ENCODE measurements at places on chromosomes 7 and 10.

DNA sequence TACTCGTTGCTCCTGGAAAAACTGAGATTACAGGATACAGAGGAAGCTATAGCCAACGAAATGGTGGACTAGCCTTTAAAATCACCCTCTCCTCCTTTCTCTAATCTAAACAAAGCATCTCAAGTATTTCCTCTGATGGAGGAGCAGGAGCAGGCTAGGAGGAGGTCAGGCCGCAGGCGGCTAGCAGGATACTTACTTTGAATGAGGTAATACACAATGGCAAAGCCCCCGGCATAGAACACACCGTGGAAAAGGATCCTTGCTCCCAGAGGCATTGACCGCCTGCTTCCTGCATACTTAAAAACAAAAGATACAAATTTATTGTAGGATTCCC lies 64.4 kb downstream of the STK17A start:
- no peak for DNase-seq

- no peak for DNase-seq
Observed at GRCh38 chr7:40760293-40760964, 625.6 kb downstream of the SUGCT start.

DNA sequence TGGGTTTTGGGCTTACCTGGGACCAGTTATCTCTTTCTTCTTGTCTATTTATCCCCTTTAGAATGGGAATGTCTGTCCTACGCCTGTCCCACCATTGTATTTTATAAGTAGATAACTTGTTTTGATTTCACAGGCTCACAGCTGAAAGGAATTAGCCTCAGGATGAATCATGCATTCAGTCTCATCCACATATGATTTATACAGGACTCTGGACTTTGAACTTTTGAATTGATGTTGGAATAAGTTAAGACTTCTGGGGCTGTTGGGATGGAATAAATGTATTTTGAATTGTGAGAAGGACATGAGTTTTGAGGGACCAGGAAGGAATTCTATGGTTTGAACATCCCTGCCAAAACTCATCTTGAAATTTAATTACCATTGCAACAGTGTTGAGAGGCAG lies 112.6 kb downstream of the AMPH start:
- DNase-seq: no peak

DNA sequence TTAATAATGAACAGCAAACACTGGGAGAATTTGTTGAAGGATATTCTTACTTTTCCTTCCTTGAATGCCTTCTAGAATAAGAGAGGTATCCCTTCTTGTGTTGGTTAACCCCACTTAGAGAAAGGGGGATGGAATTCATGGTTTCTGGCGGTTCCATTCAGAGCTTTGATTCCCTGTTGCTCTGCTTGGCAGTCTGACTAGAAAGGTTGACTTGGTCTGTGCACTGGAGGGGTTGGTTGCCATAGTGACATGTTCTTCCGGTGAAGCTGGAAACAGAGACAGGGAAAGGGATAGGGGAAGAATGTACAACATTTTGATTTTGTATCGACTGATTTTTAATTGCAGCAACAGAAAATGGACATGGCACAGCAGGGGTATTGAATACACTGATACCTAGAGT lies 2.5 kb downstream of the TMEM178B start:
- no peak for DNase-seq

DNA sequence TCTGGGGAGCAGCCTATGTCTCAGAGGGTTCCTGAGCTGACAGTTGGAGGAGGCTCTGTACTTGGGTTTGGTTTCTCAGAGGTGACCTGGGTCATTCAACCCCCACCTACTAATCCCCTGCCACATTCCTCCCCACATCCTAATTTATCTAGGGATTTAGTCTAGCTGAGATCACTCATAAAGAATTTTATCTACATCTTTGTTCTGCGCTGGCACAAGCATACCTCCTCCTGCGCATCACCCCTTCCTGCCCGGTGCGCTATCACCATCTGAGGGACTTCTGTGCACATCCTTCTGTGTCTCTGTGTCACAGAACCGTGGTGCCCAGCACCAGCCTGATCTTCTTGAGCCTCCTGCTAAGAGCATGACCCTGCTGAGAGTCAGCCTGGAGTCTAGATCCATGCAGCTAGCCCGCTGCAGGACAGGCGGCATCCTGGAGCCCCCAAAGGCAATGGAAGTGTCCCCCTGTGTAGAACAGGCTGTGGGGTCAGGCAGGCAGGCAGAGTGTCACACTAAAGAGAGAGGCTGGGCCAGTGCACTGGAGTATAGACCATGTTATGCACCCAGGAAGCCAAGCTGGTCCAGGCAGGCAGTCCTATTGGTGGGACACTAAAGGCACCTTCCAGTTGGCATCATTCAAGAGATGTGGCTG lies 63.6 kb downstream of the ARHGAP22 start:
- no peak for DNase-seq

DNA sequence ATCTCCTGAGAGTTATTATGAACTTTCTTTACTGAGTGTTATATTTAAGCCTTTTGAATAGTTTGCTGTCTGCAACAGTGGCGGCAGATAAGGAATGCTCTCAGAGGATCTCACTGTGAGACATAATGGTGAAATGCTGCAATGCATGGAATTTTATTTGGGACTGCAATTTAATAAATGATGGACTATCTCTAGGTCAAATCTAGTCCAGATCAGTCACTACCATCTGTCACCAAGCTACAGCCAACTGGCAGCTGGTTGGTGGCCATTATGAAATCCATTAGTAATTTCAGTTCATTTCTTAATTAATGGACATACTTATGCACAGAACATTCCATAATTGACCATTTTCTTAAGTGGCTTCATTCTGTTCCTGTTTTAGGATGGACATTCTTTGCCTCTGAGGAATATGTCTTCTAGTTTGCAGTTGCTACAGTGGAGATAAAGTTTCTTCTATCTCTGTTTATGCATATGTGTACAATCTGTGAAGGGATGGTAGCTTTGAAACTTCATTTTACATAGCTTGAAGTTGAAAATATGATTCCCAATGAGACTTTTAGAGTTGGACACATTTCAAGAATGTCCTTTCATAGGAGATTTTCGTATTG lies 586.6 kb downstream of the SUGCT start:
- DNase-seq: no peak

GRCh38 chr7:108570146-108570755 lies 577 bp downstream of the DNAJB9 start:
- DNase-seq: peak; percentile 33

DNA sequence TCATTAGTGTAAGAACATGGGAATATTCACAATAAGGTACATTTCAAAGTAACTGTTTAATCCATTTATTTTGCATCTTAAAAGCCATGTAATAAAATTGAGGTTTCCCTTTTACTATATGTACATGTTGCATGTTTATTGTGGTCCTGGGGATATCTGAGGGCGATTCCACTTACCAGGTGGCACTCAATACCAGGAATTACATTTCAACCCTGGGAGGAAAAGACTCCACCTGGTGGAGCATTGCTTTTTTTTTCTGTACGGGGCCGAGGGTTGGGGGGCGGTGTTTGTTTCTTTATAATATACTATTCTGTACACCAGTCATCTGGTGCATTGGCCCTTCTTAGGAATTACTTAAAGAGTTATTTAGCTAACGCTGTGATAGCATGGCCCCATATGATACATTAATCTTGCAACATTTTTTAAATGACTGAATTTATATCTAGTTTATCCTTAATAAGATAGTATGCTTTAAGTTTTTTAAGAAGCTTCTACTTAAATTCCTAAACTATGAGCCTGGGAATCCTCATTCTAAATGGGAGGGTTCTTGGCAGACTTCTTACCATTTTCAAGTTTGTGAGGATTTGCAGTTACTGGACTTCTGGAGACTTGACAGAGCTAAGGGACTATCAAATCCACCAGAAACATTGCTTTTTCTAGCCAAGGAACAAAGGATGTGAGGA lies 7.2 kb upstream of the HGF start:
- DNase-seq: no peak

- no peak for DNase-seq
Observed at GRCh38 chr7:122588621-122589020, 110.3 kb downstream of the RNF133 start.

GRCh38 chr10:23523251-23523650 lies 84.4 kb downstream of the OTUD1 start:
- no peak for DNase-seq

DNA sequence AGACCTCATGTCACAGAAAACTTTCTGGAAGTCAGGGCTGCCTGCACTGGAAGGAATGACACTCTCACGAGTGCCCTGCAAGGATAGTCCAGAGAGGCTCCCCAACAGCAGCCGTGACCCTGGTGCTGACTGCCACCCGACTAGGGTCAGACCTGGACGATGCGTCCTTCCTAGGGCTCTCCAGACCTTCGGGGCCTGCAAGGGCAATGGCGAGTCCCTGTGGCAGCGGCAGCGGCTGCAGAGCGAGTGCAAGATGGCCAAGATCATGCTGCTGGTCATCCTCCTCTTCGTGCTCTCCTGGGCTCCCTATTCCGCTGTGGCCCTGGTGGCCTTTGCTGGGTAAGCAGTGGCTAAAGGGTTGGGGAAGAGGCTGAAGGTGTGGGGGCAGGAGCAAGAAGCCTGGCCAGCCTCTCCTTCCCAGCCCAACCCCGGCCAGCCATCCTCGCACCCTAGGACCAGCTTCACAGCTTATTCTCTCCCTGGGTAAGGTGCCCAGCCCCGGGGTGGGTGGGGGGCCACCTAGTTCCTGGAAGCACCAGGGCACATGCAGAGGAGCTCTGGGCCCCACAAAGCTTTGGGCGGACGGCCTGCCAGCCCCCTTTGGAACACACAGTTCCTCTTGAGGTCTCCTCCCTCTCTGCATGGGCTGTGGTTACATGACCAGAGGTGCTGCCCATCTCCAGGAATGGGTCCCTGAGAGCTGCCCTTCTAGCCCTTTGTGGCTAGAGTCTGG lies 5.5 kb downstream of the OPN4 start:
- no peak for DNase-seq

- DNase-seq: no peak
Observed at GRCh38 chr7:33905389-33906032, at the start of gene BMPER. BMPER (plus strand) TSS chr7:33905539; CDS start chr7:33905614, 75 bp downstream.

- no peak for DNase-seq
Observed at GRCh38 chr7:28980451-28981160, 22.5 kb upstream of the TRIL start.

DNA sequence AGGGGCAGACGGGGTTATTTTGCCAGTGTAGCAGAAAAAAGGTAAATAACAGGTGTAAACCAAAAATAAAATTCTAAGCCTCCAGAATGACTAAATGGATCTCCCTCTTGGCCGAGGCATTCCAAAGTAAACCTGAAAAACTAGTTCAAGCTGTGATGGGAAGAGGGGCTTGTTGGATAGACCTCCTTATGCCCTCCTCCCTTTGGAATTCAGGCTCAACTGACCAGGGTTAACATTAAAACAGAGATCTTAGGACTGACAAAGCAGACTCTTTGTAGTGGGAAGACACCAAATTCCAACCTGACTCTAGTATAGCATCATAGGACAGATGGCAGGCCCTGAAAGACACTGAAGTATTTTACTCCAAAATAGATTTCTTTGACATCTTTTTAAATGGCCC lies 113.8 kb upstream of the ITGB1 start:
- no peak for DNase-seq

DNA sequence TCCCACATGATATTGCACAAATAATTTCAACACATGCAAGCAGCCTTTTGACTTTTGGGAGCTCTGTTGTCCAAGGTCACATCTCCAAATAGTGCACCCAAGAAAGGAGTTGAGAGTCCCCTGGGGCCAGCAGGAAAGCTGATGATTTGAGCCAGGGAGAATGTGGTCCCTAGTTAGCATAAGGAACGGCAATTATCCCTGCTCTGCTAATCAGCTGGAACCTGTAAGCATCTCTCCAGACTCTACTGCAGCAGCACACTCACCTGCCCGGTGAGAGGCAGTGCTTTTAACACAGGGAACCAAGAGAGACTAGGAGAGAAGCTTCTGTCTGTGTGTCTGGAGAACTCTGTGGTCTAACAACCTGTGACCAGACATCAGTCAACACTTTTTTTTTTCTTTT lies 17.0 kb downstream of the TRPV5 start:
- DNase-seq: no peak

- DNase-seq: no peak
Observed at GRCh38 chr10:45437587-45438465, 63.8 kb downstream of the ALOX5 start.

DNA sequence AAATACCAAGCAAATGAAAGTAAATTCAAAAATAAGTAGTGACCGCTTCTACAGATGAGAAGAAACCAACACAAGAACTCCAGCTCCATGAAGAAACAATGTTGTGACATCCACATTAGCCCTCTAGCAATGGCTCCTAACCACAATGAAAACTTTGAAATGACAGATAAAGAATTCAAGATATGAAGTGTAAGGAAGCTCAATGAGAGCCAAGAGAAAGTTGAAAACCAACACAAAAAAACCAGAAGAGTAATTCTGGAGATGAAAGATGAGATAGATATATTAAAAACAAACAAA lies 68.2 kb upstream of the DDC start:
- DNase-seq: no peak

GRCh38 chr7:157884461-157885062 lies 547.8 kb downstream of the DNAJB6 start:
- no peak for DNase-seq

DNA sequence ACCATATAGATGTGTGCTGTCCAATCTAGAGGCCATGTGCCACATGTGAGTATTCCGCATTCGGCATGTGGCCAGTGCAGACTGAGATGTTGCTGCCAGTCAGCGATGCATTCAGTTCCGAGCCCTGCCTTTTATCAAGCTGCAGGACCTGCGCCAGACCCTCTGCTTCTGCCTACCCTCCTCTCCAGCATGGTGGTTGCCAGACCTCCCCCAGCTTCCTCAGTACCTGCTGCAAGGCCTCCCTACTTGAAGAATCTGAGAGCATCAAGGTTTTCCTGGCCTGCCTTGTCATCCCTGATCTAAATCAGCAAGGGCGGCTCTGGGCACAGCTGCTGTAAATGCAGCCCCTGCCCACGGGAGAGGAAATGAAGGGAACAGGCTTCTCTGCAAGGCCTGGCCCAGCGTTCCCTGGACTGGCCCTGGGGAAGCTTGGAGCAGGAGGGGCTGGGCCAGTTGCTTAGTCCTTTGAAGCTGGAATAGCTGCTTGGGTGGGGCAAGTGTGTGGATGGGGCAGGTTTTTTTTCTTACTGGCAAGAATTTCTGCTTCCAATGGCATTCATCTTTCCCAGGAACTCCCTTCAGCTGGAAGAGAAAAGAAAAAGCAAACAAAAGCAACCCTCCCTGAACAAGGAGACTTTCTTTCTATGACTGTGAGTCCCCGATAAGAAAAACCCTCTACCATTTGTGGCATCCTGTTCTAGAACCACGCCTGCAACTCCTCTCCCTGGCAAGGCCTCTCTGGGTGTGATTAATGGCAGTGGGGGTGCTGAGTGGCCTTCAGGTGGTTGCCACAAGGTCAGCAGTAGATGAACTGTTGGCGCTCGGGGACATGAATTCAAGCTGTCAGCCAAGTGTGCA lies 93.0 kb downstream of the NHLRC2 start:
- DNase-seq: no peak

GRCh38 chr10:127375461-127375860 lies 173.6 kb upstream of the NPS start:
- no peak for DNase-seq

DNA sequence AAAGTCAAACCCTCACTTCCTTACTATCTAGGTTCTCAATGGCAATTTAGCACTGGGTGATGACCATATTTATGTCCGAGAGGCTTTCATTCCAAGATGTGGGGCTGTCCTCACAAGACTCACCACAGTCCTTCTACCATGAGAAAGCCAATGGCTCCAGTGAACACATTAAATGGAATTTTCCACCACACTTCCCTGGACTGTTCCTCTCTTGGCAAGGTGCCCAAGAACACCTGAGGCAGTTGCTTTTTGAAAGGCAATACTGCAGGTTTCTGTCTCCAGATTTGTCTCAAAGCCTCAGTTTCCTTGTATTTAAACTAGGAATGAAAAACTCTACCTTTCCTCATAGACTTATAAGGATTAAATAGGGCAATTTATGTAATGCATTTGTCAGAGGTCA lies 24.2 kb downstream of the AFAP1L2 start:
- no peak for DNase-seq

GRCh38 chr7:3283130-3283704 lies 17.8 kb upstream of the SDK1 start:
- DNase-seq: no peak

All from T follicular helper cell (primary cell).